Heart left ventricle (tissue), 16 donors: ENCODE measurements at places on chromosomes 7 and 10.
A peak's percentile ranks its signal among the peaks of the same experiment; 100 is the strongest.

GRCh38 chr10:132542086-132542775 lies 4.6 kb downstream of the INPP5A start:
- H3K4me1 ChIP-seq, result peaks cover 78% of the 10 kb centered on the region
- no peak overlapping the region for H3K4me3 ChIP-seq
- no peak overlapping the region for H3K27ac ChIP-seq
- DNase-seq, result peak; percentile 49
- H3K27me3 ChIP-seq, result no peaks in the 10 kb centered on the region

DNA sequence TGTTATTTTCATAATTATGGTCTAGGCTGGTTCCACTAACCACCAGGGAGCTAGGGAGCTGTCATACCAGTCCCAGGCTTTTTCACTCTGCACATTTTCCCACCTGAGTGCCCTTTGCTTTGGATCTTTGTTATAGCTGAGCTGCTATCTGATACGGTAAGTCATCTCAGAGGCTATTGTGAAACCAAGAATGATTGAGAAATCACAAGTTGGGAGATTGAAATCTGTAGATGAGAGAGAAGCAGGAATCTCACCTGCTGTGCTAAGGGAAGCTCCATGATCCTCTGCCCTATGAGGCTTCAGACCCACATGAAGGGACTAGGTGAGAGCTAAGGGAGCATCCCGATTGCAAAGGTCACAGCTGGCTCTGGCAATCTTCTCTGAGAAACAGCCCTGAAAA lies 307.8 kb downstream of the REEP3 start:
- H3K4me3 ChIP-seq, result no peak overlapping the region
- no peak overlapping the region for H3K27ac ChIP-seq
- no peaks in the 10 kb centered on the region for H3K4me1 ChIP-seq
- DNase-seq, result no peak
- no peaks in the 10 kb centered on the region for H3K36me3 ChIP-seq
- H3K27me3 ChIP-seq, result no peaks in the 10 kb centered on the region

DNA sequence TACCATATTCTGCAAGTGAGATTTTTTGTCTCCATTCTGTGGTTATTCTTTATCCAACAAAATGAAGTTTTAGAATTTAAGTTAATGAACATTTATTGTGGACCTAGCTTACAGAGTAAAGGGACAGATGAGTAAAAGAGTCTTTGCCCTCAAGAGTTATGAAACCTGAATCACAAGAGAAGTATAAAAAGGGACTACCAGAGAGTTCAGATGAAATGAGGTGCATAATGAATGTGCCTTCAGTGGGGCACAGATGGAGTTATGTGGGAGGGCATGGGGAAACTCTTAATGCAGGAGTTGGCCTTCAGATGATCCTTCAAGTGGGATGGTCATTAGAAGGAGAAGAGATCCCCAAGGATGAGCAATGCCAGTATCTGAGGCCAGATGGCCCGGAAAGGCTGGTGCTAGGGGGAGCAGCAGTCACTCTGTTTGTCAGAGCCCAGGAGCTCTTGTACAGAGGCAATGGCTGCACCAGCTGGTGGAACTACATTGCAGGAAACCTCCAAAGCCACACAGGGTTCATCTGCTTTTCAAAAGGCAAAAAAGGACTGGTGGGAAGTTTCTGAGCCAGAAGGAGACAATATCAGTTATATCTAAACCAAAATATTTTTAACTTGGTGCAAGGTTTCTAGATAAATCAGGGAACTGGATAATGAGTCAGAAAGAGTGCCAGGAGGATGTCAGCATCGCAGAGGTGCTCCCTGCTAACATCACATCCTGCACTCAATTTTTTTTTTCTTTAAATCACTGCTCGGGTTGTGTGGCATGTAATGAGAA lies 162.0 kb downstream of the KLF6 start:
- peaks cover 8% of the 10 kb centered on the region for H3K4me1 ChIP-seq
- no peak overlapping the region for H3K4me3 ChIP-seq
- H3K27me3 ChIP-seq, result no peaks in the 10 kb centered on the region
- DNase-seq, result no peak

GRCh38 chr7:17502213-17503060 lies 204.0 kb downstream of the AHR start:
- no peaks in the 10 kb centered on the region for H3K36me3 ChIP-seq
- H3K27me3 ChIP-seq, result no peaks in the 10 kb centered on the region
- no peak overlapping the region for H3K27ac ChIP-seq
- DNase-seq, result no peak
- no peak overlapping the region for H3K4me3 ChIP-seq

- H3K27ac ChIP-seq, result no peak overlapping the region
- no peaks in the 10 kb centered on the region for H3K27me3 ChIP-seq
- no peaks in the 10 kb centered on the region for H3K4me1 ChIP-seq
- H3K36me3 ChIP-seq, result no peaks in the 10 kb centered on the region
- no peak for DNase-seq
- no peak overlapping the region for H3K4me3 ChIP-seq
Observed at GRCh38 chr7:66518151-66518691, 110.5 kb upstream of the KCTD7 start.

DNA sequence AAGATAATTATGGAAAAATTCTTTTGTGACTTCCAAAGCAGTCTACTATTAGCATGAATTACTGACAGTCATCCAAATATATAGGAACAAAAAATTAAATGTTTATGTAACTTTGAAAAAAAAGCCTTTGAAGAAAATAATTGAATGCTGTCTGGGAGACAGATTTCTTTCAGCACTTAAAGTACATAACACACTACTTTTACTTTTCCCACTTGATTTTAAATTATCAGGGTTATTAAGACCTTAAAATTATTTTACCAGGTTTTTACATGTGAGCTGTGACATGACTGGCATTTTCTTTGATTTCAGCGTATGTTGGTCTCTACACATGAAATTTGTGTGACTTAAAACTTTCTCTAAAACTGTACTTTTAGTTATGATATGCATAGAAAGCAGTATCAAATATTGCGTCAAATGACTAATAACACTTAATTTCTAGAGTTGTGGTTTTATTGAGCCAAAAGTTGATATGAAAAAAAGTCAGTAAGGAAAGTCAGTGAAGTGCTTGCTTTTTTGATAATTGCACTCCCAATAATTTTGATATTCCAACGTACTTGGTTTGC lies 3.1 kb downstream of the PTEN start:
- peak overlapping the region; percentile 91 for H3K4me3 ChIP-seq
- H3K27me3 ChIP-seq, result no peaks in the 10 kb centered on the region
- H3K4me1 ChIP-seq, result peaks cover 37% of the 10 kb centered on the region
- peak overlapping the region; percentile 99 for H3K27ac ChIP-seq
- H3K36me3 ChIP-seq, result no peaks in the 10 kb centered on the region

- H3K27me3 ChIP-seq, result no peaks in the 10 kb centered on the region
- no peak for DNase-seq
- no peak overlapping the region for H3K27ac ChIP-seq
- peaks cover 11% of the 10 kb centered on the region for H3K4me1 ChIP-seq
- H3K36me3 ChIP-seq, result peaks cover 30% of the 10 kb centered on the region
- H3K4me3 ChIP-seq, result no peak overlapping the region
Observed at GRCh38 chr7:45720989-45721388, 146.8 kb downstream of the ADCY1 start.

GRCh38 chr7:44473295-44473694 lies 17.2 kb downstream of the NUDCD3 start:
- peaks cover 71% of the 10 kb centered on the region for H3K36me3 ChIP-seq
- DNase-seq, result no peak
- no peak overlapping the region for H3K4me3 ChIP-seq
- peaks cover 49% of the 10 kb centered on the region for H3K4me1 ChIP-seq
- no peak overlapping the region for H3K27ac ChIP-seq

- no peak for DNase-seq
- no peaks in the 10 kb centered on the region for H3K27me3 ChIP-seq
- H3K4me1 ChIP-seq, result no peaks in the 10 kb centered on the region
- no peak overlapping the region for H3K4me3 ChIP-seq
- H3K36me3 ChIP-seq, result no peaks in the 10 kb centered on the region
Observed at GRCh38 chr10:29266641-29267040, 22.2 kb upstream of the LYZL1 start.

DNA sequence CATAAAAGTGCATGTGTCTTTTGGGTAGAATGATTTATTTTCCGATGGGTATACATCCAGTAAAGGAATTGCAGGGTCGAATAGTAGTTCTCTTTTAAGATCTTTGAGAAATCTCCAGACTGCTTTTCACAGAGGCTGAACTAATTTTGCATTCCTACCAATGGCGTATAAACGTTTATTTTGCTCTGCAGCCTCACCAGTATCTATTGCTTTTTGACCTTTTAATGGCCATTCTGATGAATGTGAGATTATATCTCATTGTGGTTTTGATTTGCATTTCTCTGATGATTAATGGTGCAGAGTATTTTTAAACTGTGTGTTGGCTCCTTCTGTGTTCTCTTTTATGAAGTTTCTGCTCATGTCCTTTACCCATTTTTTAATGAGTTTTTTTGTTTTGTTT lies 1020.1 kb downstream of the NXPH1 start:
- no peaks in the 10 kb centered on the region for H3K27me3 ChIP-seq
- no peak overlapping the region for H3K27ac ChIP-seq
- no peaks in the 10 kb centered on the region for H3K4me1 ChIP-seq
- no peak for DNase-seq
- H3K4me3 ChIP-seq, result no peak overlapping the region
- no peaks in the 10 kb centered on the region for H3K36me3 ChIP-seq
